GM13976 (cell line): ENCODE measurements at places on chromosomes 4 and X.

DNA sequence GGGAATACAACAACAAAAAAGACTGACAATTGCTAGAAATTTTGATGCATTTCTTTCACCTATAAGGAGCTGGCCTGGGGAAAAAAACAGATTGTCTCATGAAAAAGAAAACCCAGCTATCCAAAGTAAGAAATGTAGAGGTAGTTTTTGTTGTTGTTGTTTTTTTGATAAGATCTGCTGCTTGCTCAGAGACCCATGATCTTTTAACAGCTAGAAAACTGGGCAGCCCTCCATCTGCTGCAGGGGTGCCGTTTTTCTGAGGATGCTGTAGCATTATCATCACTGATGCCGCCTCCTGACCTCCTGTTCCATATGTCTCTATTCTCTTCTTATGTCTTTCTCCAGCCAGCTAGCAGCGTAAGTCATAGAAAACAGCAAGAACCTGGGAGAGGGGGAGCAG is 98.3 kb downstream of the BMPR1B start:
- no peak for DNase-seq

- peak; percentile 77 for DNase-seq
Measured at GRCh38 chr4:123564758-123565346, 168.3 kb downstream of the SPRY1 start.

GRCh38 chr4:6092971-6093370 is 74.7 kb upstream of the C4orf50 start:
- DNase-seq = no peak

GRCh38 chrX:120768254-120768653 is 107.4 kb downstream of the CT47B1 start:
- no peak for DNase-seq

GRCh38 chr4:41236032-41236431 is 20.7 kb upstream of the UCHL1 start:
- no peak for DNase-seq
